ENCODE measurements at places on chromosomes 12 and 14.

- DNase-seq: no peak
Measured at GRCh38 chr14:53306911-53307310, 153.8 kb upstream of the DDHD1 start.

GRCh38 chr12:114030451-114030850 lies 64.3 kb upstream of the RBM19 start:
- no peak for DNase-seq

DNA sequence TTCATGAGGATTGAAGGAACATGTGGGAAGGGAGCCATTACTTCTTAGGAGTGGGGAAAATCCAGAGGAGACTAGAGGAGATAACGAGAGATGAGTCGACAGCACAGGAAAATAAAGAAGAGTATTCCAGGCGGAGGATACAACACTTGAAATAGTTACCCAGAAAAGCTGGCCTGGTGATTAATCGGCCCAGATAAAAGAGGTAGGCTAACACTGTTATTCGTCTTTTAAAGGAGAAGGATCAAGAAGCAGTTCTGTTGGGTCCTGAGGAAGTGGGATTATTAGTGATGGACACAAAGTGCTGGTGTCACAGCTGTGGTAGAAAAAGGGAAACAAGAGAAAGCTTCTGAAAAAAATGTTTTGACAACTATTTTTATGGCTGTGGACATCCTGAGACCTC lies 425.3 kb downstream of the ZFP36L1 start:
- no peak for DNase-seq

GRCh38 chr12:93376436-93377251 lies 1.1 kb upstream of the NUDT4 start:
- no peak for DNase-seq

DNA sequence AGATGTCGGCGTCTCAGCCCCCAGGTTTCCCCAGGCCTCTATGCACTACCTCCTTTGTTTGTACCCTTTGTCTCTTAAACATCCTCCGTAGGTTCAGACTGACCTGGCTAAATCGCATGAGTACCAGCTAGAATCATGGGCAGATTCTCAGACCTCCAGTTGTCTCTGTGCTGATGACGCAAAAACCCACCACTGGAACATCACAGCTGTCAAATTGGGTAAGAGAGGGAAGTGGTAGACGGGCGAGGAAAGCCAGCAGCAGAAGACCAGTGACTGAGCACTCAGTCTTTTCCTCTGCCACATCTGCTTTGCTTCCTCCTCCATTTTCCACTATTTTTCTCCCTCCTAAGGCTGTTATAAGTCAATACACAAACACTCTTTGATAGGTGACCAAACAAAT lies 29.7 kb downstream of the A2ML1 start:
- DNase-seq: no peak

- DNase-seq: no peak
Measured at GRCh38 chr12:94173660-94174265, 25.4 kb downstream of the PLXNC1 start.

DNA sequence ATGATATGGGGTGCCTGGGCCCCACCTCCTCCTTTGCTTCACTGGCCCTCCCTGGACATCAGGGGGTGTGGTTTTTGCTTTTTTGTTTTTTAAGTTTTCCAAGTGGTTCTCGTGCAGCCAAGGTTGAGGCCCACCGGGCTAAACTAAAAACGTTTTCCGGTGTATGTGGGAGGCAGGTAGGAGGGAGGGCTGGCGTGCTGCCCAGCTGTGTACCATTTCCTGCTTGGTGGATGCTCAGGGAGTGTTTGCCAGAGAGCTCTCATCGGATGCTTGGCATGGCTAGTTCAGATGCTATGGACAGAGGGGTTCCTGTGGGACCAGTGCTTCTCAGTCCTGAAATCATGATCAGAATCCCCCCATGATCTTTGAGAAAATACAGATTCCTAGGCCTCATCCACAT lies 246.4 kb downstream of the CACNA1C start:
- no peak for DNase-seq

DNA sequence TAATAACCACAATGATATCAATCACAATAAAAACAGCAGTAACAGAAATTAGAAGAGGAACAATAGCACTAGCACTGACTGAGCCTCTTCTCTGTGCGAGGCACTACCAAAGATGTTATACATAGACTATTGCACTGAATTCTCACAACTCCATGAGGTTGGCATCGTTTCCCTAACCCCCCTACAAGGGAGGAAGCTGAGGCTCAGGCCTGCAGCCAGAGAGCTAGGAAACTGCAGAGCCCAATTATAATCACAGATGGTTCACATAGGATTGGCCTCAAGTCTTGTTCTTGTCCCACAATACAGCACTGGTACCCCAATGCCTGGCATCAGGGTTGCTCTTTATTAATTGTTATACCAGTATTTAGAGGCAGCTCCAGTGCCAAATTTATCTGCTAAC lies 278.0 kb downstream of the CEP128 start:
- no peak for DNase-seq

- no peak for DNase-seq
Measured at GRCh38 chr12:3158851-3159465, 81.8 kb downstream of the TSPAN9 start.

- DNase-seq: no peak
Measured at GRCh38 chr14:50714450-50715073, 46.5 kb upstream of the SAV1 start.

GRCh38 chr12:123115409-123116121 lies 35.3 kb downstream of the PITPNM2 start:
- DNase-seq: no peak

DNA sequence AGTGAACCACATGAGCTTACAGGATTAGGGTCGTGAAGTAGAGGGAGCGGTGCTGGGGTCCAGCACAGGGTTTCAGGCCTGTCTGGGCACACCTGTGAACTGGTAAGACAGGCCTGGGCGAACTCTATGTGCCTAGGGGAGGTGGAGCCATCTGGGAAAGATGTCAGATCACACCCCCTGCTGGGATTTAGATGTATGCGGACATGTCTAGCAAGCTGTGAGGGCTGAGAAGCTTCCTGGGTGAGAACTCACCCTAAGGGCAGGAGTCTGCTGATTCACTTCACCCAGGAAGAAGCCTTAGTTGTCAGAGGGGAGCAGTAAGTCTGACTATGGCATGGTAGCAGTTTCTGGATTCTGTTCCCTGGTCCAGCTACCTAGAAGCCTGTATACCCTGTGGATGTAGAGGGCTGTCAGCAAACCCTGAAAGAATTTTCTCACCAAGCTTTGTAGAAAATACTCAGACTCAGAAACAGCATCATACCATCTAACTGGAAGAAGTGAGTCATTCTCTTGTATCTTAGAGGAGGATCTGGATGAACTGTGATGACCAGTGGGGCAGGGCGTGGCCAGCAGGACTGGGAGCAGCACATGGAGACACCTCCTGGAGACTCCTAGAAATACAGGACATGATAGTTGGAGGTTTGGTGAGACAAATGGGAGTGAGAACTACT lies 11.2 kb upstream of the PYGL start:
- DNase-seq: no peak

DNA sequence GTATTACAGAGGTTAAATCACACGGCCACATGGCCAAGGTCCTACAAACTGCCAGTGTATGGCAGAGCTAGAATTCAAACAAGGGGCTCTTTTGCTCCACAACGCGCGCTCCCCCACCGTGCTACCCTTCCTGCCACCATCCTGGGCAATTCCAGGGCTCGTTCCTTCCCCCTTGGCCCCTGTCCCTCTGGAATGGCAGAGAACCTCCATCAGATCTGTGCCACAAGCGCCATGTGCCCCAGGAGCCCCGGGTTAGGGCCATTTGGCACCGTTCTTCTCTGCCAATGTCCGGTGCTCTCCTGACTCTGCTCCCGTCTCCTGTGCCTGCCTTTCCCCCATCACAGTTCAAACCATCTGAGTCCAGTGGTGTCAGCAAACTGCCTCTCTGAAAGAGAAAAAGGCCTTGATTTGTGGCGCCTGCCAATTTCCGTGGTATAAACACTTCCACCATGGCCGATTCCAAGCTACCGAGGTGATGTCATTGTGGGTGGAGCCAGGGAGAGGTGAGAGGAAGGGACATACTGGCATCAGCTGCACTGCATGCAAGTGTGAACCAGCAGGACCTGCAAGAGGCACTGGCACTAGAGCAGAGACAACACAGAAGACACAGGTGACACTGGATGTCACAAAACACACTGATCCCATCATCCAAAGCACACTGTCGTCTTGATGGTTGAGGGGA lies 163.1 kb downstream of the CALM1 start:
- no peak for DNase-seq

- DNase-seq: no peak
Measured at GRCh38 chr14:68800390-68800789, 7.5 kb upstream of the ZFP36L1 start.

- no peak for DNase-seq
Measured at GRCh38 chr12:65817866-65818265, 6.4 kb upstream of the HMGA2 start.

DNA sequence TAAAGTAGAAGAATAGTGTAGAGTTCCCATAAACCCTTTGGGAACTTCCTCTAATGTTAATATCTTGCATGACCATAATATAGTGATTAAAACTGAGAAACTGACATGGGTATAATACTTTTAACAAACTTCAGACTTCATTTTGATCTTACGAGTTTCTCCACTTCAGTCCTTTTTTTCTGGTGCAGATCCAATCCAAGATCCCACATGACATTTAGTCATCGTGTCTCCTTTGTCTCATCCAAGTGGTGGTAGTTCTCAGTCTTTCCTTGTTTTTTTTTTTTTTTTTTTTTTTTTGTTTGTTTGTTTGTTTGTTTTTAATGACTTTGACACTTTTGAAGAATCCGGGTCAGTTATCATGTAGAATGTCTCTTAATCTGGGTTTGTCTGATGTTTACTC lies 179.2 kb downstream of the CACNA1C start:
- no peak for DNase-seq

DNA sequence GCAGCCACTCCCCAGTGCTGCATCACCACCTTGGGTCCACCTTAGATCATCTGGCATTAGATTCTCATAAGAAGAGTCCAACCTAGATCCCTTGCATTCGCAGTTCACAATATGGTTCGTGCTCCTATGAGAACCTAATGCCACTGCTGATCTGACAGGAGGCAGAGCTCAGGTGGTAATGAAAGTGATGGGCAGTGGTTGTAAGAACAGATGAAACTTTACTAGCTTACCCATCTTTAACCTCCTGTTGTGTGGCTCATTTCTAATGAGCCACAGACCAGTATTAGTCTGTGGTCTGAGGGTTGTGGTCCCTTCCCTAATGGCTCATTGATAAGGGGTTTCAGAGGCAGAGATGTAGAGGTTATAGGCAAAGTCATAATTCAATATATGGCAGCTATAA lies 615.9 kb upstream of the MIS18BP1 start:
- DNase-seq: no peak

- no peak for DNase-seq
Measured at GRCh38 chr14:30876692-30877091, 2.3 kb downstream of the COCH start.

DNA sequence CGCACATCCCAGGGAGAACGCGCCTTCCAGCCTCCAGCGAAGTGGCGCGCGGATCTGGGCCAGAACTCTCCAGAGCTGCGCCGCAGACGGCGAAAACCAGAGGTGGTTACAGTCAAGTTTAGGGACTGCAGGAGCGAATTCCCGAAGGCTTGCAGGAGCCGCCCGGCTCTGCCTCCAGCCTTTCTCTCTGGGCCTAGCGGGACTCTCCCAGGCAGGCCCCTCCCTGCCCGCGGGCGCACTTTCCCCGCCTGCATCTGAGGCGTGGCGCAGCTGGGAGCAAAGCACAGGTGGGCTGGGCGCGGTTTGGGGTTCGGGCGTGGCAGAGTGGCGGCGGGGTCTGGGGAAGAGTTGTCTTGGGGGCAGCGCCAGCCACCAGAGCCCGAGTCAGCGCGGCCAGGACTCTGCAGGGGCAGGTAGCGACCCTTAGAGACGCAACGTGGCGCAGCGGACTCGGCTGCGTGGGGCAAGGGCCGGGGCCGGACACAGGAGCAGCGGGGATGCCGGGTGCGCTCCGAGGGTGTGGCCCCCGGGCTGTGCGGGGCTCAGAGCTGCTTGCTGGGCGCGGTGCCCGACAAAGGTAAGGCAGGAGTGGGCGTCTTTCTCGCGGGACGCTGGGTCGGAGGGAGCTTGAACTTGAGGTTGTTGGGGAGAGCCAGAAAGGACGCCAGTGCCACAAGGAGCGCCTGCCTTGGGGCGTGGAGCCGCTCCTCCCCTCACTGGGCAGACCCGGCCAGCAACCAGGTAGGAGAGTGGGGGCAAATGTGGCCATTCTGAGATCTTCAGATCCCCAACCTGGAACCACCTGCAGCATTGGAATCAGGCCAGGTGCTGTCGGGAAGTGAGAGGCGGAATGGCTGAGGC lies 1126.0 kb downstream of the AACS start:
- no peak for DNase-seq

DNA sequence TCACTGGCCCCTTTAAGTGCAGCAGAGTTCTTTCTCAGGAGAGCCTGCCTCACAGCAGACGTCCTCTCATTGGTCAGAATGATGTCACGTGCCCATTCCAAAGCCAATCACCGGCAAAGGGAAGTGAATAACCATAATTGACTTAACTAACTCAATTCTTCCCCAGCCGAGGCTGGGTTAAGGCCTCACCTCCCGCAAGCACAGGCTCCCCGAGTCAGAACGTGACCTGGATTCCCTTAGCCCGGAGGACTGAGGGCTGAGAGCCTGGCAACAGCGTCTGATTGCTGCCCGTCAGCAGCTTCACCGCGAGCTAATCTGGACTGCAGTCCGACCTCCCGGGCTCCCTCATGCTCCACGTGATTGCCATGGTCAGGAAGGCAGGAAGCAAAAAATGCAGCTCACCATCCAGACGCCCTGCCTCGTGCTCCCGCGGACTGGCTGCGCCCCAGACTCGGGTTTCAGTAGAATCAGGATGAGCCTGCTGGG lies 92.1 kb upstream of the FZD10 start:
- no peak for DNase-seq

GRCh38 chr12:4271717-4272423 lies 1.7 kb upstream of the CCND2 start:
- DNase-seq: peak; percentile 74

GRCh38 chr14:105053421-105053820 lies 11.8 kb downstream of the GPR132 start:
- no peak for DNase-seq

GRCh38 chr14:25042362-25043299 lies 7.3 kb downstream of the STXBP6 start:
- DNase-seq: no peak

DNA sequence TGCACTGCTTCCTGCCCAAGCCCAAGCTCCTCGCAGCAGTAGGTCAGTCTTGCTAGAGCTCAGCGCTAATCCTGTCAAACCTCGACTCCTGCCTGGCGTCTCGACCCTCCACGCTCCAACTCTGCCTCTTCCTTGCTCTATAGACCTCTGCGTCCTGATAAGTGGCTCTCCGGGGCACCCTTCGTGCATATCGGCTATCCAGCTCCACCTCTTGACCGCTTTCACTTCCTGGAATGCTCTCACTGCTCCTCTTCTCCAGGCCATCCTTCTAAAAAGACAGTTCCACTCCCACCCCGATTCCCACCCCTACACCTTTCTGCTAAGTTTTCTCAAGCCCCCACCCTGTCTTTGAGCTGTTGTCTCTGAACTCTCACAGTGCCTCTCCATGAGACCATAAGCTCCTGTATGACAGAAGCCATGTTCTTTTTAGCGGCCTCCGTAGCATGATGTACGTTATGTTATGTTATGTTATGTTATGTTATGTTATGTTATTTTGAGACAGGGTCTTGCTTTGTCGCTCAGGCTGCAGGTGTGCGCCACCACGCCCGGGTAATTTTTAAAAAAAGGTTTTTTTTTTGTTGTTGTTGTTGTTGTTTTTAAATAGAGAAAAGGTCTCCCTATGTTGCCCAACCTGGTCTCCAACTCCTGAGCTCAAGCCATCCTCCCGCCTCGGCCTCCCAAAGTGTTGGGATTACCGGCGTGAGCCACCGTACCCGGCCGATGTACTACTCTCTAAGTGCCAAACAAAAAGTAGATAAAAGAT lies 601 bp downstream of the COX14 start:
- DNase-seq: no peak

- DNase-seq: no peak
Measured at GRCh38 chr12:69284131-69284530, 44.8 kb downstream of the CPSF6 start.
